ENCODE measurements at places on chromosomes 4 and X.

DNA sequence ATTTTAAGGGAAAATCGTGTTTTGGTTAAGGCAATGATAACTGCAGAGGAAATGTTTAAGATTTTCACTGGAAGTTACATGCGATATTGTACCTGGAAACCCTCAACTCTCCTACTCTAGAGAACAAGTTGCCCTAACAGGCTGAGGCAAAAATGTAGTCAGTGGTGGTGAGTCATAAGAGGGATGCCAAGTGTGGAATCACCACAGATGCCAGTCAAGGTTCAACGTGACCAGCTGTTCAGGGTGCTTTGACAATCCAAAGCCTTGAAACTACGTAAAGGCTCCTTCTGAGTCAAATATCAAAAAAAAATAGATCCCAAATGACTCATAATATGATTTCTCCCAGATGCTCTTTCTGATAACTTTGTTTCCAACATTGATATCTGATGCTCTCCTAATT lies 77.9 kb upstream of the AFF2 start:
- no peak for DNase-seq

- no peak for DNase-seq
Observed at GRCh38 chrX:70478526-70479245, 34.1 kb downstream of the DLG3 start.

DNA sequence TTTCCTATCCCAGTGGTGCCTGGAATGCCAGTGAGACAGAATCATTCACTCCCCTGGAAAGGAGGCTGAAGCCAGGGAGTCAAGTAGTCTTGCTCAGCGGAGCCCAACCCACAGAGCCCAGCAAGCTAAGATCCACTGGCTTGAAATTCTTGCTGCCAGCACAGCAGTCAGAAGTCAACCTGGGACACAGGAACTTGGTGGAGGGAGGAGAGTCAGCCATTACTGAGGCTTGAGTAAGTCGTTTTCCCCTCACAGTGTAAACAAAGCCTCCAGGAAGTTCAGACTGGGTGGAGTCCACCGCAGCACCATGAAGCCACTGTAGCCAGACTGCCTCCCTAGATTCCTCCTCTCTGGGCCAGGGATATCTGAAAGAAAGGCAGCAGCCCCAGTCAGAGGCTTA lies 283.2 kb upstream of the CPEB2 start:
- DNase-seq, result no peak

DNA sequence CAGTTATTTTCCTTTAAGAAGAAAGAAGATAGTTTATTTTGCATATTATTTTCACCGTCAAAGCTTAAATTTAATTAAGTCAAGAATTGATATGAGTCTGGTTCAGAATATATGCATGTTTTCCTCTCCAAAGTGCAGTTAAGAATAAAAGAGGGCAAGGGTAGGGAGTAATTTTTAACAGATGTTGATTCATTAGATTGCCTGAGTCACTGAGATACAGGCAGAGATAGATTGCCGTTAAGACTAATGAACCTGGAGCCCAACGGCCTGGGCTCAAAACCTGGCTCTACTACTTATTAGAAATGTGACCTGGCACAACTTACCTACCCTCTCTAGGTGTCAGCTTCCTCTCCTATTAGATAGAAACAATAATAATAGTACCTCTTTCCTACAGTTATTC lies 1037.4 kb upstream of the PABPC4L start:
- DNase-seq, result no peak

DNA sequence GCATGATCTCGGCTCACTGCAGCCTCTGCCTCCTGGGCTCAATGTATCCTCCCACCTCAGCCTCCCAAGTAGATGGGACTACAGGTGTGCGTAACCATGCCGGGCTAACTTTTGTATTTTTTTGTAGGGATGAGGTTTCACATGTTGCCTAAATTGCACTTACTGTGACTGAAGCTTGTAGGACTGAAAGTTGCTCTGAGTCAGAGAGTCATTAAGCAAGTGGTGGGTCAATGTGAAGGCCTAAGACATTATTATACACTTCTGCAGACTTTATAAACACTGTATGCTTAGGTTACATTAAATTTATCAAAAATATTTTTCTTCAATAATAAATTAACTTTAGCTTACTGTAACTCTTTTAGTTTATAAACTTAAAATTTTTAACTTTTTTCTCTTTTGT lies 170.2 kb downstream of the FAT4 start:
- no peak for DNase-seq

DNA sequence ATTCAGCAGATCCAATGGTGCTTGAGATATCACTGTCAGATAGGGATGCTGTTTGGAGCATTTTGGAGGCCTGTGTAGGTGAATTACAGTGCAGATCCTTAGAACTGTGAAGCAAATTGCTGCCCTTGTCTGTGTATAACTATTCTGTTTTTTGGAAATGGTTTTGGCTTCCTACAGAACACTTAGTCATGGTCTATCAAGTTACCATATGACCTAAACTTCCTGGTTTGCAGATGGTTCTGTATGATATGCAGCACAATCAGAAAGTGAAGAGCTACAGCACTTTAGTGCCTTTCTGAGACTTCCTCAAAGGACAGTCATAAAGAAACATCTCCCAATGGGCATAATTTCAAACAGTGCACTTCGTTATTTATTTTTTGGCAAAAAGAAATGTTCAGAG lies 688.6 kb downstream of the SH3BGRL start:
- DNase-seq, result no peak

GRCh38 chr4:69830192-69830559 lies 29.8 kb downstream of the SULT1E1 start:
- DNase-seq, result no peak

DNA sequence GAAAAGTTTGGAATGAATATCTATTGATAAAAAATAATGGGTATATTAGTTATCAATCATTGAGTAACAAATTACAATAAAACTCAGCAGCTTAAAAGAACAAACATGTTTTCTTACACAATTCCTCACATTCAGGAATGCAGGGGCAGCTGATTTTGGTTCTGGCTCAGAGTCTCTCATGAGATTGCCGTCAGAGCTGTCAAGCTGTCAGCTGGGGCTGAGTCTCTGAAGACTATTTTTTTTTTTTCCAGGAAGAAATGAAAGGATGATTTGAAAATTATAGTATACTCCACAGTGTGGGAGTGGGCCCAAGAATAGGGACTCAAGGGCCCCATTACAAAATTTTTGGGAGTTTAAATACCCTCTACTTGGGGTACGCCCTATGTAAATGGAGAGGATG lies 219.1 kb downstream of the GC start:
- DNase-seq, result no peak

- DNase-seq, result no peak
Observed at GRCh38 chr4:37882665-37883296, 8.1 kb upstream of the TBC1D1 start.

DNA sequence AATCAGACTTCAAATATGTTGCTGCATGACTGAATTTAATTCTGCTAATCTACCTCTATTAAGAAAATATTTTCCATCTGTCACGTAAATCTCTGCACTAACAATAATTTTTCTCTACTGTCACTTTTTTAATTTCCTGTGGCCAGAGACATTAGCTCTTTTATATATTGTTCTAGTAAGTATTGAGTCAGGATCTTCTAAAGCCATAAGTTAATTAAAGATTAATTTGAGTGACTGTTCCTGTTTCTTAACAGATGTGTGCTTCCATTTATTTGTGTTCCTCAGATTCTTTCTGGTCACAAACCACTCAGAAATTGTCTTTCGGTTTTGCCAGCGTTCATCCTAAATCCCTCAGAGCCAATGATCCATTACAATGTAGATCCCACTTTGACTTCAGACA lies 2.4 kb upstream of the SMR3B start:
- no peak for DNase-seq

- DNase-seq, result no peak
Observed at GRCh38 chr4:166198041-166198440, 325.0 kb downstream of the TLL1 start.

- DNase-seq, result no peak
Observed at GRCh38 chr4:83830138-83830888, 294.4 kb downstream of the GPAT3 start.

GRCh38 chr4:71470524-71470923 lies 131.7 kb downstream of the SLC4A4 start:
- no peak for DNase-seq

GRCh38 chr4:172683021-172683420 lies 485.6 kb upstream of the GALNT7 start:
- DNase-seq, result no peak

GRCh38 chrX:56791456-56791855 lies 62.4 kb downstream of the NBDY start:
- DNase-seq, result no peak

DNA sequence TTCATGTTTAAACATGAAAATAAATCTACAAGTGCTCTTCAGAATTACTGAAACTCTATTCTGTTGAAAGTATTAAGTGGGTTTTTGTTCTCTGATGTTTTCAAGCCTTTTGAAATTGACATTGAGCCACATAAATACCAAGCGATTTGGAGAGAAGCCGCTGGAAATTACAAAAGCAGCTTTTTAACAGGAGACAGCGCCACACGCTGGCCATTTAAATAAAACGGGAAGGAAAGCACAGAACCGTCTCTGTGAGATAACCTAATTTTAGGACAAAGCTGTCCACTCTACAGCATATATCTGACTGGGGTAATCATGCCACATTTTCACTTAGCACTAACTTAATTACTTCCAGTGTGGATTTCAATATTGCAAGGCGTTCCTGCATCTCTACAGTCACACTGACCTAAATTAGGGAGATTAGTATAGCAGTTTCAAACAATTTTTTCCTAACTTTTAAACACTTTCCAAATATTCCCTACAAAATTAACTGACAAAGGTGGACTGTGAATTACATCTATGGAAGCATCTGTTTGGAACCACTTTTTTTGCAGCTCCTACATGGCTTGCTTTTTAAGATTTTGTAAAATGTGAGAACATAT lies 6.8 kb upstream of the ANOS1 start:
- DNase-seq, result peak; percentile 17

DNA sequence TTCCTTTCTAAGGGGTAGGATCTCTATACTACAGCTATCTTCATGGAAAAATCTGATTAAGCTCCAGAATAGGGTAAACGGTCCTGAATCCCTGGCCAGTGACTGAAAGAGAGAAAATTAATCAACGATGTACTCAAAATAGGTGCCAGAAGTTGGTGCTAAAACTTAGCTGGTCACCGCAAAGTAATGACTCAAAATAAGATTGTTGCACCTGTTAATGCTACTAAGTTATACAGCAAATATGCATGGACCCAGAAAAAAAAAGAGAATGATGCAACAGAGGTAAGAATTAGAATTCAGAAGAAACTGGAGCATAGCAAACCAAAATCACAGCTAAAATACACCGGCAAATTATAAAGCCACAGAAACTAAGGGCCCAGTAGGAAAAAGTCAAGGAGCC lies 239.7 kb upstream of the FAM241A start:
- DNase-seq, result no peak

- DNase-seq, result no peak
Observed at GRCh38 chrX:40402831-40403533, 177.8 kb upstream of the ATP6AP2 start.

GRCh38 chrX:130770615-130771014 lies 132.4 kb downstream of the ENOX2 start:
- no peak for DNase-seq

GRCh38 chr4:185695743-185696142 lies 116.3 kb downstream of the SORBS2 start:
- DNase-seq, result no peak

DNA sequence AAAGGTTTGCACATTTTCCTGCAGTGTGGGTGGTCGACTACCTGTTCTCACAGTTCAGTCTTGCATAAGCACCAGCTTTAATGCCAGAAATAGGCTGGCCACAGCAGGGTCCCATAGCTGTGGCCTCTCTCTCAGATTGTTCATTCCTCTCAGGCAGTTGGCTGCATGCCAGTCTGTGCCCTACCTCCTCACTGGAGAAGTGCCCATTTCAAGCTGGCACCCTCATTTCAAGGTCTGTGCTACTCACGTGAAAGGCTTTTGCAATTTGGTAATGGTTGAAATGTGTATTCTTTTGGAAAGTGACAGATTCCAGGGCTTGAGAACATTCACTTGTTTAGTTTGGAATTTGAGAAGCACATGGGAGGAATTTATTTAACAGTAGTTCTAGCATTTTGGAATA lies 28.9 kb upstream of the MTMR1 start:
- DNase-seq, result no peak

GRCh38 chrX:14598330-14598729 lies 69.0 kb downstream of the GLRA2 start:
- DNase-seq, result no peak

- DNase-seq, result no peak
Observed at GRCh38 chrX:153657161-153657560, 10.2 kb downstream of the DUSP9 start.

DNA sequence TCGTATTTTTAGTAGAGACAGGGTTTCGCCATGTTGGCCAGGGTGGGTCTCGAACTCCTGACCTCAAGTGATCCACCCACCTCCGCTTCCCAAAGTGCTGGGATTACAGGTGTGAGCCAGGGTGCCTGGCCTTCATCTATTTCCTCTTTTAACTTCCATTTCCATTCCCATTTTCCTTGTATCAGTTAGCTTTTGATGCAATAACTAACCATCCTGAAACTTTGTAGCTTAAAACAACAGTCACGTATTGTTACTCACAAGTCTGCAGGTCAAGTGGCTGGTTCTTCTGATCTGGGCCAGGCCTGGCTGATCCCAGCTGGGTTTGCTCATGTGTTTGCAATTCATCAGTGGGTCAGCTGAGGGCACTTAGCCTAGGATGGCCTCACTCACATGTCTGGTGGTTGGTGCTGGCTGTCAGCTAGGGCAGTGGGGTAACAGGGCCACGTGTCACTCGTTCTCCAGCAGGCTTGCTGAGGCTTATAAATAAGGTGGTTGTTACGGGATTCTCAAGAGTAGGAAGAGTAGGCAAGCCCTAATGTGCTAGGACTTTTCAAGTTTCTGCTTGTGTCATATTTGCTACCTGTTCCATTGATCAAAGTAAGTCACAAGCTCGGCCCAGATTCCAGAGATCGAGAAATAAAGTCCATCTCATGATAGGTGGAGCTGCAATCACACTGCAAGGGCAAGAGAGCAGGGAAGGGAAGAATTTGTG lies 88.2 kb downstream of the SOWAHB start:
- DNase-seq, result no peak

DNA sequence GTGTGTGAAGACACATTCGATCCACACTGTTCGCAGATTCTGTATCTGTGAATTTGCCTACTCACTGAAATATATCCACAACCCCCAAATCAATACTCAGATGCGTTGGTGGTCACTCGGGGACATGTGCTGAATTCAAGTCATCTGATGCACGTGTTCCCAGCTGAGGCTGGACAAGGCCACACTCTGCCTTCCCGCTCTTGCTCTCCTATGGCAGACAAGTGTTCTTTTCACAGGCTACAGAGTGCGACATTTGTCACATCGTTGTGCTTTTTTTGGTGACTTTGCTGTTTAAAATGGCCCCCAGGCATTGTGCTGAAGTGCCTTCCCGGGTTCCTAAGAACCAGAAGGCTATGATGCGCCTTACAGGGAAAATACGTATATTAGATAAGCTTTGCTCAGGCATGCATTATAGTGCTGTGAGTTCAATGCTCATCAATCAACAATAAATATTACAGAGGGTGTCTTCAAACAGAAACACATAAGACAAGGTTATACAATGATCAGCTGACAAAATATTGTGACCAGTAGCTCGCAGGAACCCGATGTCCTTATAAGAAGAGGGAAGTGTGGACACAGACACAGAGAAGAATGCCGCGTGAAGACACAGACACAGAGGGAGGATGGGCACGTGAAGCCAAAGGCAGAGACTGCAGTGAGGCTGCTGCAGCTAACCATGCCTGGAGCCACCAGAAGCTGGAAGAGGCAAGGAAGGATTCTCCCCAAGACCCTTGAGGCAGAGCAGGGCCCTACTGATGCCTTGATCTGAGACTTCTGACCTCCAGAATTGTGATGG lies 42.0 kb downstream of the IRF2 start:
- DNase-seq, result no peak

GRCh38 chrX:63475200-63475599 lies 124.1 kb upstream of the SPIN4 start:
- no peak for DNase-seq

- DNase-seq, result no peak
Observed at GRCh38 chrX:34350561-34351335, 218.6 kb upstream of the FAM47A start.
